ENCODE measurements at places on chromosomes 16 and 17.

- DNase-seq: no peak
Measured at GRCh38 chr16:15493466-15494180, 59.2 kb downstream of the BMERB1 start.

DNA sequence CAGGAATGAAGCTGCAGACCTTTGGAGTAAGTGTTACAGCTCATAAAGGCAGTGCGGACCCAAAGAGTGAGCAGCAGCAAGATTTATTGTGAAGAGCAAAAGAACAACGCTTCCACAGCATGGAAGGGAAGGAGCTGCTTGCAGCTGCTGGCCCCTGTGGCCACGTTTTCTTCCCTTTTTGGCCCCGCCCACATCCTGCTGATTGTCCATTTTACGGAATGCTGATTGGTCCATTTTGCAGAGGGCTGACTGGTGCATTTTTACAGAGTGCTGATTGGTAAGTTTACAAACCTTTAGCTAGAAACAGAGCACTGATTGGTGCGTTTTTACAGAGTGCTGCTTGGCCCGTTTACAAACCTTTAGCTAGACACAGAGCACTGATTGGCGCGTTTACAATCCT is 841.5 kb downstream of the CDH11 start:
- no peak for DNase-seq

DNA sequence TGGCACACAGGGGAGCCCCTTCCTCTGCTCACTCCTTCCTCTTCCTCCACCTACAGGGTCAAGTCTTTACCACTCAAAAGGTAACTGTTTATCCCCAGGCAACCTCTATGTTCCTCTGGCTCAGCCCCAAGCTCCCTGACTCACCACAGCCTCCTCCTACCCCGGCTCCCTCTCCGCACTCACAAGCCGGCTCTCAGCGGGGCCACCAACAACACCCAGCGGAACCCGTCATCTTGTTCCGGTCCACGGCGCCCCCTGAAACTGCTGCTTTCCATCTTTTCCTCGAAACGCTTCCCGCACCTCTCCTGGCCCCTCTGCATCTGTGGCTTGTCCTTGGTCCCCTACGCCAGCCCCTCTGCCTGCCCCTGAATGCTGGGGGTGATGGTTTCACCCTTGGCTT is 58.4 kb downstream of the NXN start:
- DNase-seq: no peak

DNA sequence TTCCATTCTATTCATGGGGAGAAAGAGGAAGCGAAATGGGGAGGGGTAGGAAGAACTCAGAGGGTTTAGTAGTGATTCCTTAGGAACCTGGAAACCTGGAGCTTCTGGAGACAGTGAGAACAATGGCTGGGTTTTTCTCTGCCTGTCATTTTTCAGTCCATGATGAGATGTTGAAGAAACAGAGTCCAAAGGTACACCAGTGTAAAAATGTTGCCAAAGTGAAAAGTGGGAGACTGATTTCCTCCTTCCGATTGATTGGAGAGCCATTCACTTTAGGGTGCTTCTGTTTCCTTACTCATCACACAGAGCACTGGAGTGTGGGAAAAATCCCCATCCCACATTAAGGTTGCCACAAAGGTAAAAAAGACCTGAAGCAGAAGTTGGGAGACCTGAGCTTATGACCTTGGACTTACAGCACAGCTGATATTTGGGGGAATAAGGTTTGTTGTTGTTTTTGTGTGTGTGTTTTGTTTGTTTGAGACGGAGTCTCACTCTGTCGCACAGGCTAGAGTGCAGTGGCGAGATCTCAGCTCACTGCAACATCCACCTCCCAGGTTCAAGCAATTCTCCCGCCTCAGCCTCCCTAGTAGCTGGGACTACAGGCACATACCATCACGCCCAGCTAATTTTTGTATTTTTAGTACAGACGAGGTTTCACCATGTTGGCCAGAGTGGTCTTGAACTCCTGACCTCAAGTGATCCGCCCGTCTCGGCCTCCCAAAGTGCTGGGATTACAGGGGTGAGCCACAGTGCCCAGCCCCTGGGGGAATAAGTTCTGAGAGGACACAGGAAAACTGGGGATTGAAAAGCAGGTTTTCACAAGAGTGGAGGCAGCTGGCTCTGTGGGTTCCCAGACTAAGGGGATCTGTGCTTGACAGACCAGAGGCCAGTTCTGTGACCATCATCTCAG is 1.4 kb upstream of the DHX8 start:
- DNase-seq: no peak

DNA sequence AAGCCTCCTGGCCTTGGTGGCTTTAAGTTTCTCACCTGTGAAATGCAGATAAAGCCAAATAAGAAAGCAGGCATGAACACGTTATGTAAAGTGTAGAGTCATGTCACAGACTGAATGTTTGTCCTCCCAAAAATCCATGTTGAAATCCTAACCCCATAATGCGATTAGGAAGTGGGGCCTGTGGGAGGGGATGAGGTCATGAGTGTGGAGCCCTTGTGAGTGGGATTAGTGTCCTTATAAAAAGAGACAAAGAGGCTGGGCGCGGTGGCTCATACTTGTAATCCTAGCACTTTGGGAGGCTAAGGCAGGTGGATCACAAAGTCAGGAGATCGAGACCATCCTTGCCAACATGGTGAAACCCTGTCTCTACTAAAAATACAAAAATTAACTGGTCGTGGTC is 19.5 kb upstream of the C16orf78 start:
- DNase-seq: no peak

- DNase-seq: peak; percentile 30
Measured at GRCh38 chr16:11100239-11100750, 155.7 kb downstream of the SOCS1 start.

DNA sequence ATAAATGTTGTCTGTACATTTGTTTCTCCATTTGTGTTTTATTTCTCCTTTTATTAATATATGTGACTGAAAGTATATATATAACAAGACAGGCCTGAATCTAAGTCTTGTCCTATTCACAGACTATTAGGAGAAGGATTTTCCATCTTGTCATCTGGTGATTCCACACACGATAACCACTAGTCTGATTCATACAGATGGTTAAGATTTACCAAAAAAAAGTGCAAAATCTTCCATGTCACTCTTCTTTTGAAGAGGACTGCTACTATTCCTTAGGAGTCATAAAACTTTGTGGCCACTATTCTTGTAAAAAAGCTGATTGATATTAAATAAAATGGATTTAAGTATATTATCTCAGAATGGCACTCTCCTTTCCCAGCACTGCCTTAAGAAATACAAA is 156.3 kb downstream of the ITFG1 start:
- no peak for DNase-seq

- no peak for DNase-seq
Measured at GRCh38 chr17:29659155-29659554, 36.4 kb upstream of the CORO6 start.

DNA sequence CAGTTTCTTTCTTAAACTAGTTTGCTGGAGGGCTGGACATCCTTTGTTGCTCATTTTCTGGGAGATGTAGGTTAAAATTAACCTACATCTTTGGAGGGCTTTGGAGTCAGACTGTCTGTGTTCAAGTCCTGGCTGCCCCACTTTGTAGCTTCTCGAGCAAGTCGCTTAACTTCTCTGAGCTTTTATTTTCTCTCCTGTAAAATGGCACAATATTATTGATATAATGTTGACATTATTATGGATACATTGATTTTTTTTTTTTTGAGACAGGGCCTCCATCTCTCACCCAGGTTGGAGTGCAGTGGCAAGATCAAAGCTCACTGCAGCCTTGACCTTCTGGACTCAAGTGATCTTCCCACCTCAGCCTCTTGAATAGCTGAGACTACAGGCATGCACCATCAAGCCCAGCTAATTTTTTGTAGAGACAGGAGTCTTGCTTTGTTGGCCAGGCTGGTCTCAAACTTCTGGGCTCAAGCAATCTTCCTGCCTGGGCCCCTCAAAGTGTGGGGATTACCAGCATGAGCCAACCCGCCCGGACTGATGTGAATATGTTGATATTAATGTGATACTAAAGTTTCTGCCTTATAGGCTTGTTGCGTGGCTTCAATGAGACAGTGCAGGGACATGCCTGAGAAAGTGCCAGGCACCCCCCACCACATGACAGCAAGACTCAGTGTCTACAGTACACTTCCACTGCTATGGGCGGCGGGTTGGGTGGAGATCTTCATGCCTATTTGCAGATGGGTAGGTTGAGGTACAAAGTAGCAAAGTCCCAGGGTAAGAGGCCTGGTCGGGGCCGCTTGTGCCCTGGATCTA is 31.6 kb upstream of the RMI2 start:
- no peak for DNase-seq

GRCh38 chr17:7408863-7409262 is 1.2 kb downstream of the NLGN2 start:
- DNase-seq: no peak

GRCh38 chr17:47682138-47682537 is 11.8 kb upstream of the TBKBP1 start:
- no peak for DNase-seq

DNA sequence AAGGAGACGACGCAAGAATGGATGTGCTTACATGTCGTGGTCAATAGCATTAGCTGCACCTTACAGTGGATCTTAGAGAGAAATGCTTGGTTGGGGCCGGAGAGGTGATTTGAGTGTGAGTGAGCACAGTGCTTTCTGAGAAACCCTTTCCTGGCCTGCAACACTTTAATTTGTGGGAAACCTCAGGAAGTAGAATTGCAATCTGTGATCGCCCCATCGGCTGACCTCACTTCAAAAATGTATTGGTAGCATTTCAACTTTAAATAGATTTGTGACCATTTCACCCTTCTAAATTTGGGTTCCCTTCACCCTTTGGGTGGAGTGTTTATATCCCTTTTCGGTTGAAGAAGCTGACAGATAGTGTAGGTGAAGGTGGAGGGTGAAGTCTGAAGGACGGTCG is 13.2 kb downstream of the PRKCB start:
- DNase-seq: no peak

DNA sequence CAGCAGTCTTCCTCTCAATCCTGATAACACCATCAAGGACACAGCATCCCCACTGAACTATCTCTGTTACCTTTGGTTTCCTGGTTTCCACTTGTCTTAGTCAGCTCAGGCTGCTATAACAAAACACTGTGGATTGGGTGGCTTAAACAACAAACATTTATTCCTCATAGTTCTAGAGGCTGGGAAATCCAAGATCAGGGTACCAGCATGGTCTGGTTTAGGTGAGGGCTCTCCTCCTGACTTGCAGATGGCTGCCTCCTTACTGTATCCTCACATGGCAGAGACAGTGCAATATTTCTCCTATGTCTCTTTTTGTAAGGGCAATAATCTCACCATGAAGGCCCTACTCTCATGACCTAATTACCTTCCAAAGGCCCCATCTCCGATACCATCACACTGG is 103.2 kb upstream of the AXIN2 start:
- no peak for DNase-seq
